Activated CD4-positive, alpha-beta T cell treated with anti-CD3 and anti-CD28 coated beads, Interleukin-10, Interleukin-2, amounts not matched to agents 100 ng/mL and 50 ng/mL, durations not matched to agents 16 hours and 8 hours (primary cell): ENCODE measurements at places on chromosomes 11 and 22.

- DNase-seq = no peak
Measured at GRCh38 chr11:22343371-22344032, 5.3 kb downstream of the SLC17A6 start.

- DNase-seq = no peak
Measured at GRCh38 chr22:34019190-34019845, 99.0 kb upstream of the LARGE1 start.

GRCh38 chr11:19772480-19772879 lies 59.8 kb downstream of the NAV2 start:
- DNase-seq = no peak

DNA sequence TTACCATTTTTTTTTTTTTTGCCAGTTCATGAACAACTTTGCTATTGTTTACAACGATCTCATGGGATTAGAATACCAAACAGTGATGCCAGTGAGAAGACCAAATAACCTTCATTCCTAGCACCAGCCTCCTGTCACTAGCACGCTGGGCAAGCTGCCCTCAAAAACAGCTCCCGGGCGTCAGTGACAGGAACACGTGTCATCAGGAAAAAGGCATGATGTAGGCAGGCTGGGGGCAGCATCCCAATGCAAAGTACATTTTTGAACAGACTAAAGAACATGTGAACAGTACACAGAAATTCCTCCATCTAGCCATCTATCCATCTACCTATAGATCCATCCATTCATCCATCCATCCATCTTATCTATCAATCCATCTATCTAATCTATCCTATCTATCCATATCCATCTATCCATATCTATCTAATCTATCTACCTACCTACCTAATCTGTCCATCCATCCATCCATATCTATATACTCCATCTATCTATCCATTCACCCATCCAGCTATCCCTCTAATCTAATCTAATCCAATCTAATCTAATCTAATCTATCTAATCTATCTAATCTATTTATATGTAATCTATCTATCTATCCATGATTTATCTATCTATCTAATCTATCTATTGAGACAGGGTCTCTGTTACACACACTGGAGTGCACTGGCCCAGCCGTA lies 378.5 kb downstream of the SHANK2 start:
- DNase-seq = no peak

GRCh38 chr11:9090488-9091043 lies 833 bp downstream of the SCUBE2 start:
- no peak for DNase-seq
